ENCODE measurements at places on chromosomes 13 and 19.

GRCh38 chr13:77207943-77208342 lies 119.0 kb downstream of the MYCBP2 start:
- no peak for DNase-seq

- no peak for DNase-seq
These were observed 14.4 kb downstream of the EPS15L1 start for GRCh38 chr19:16457195-16457953.

- no peak for DNase-seq
These were observed 15.4 kb upstream of the CCNP start for GRCh38 chr19:40241809-40242384.

DNA sequence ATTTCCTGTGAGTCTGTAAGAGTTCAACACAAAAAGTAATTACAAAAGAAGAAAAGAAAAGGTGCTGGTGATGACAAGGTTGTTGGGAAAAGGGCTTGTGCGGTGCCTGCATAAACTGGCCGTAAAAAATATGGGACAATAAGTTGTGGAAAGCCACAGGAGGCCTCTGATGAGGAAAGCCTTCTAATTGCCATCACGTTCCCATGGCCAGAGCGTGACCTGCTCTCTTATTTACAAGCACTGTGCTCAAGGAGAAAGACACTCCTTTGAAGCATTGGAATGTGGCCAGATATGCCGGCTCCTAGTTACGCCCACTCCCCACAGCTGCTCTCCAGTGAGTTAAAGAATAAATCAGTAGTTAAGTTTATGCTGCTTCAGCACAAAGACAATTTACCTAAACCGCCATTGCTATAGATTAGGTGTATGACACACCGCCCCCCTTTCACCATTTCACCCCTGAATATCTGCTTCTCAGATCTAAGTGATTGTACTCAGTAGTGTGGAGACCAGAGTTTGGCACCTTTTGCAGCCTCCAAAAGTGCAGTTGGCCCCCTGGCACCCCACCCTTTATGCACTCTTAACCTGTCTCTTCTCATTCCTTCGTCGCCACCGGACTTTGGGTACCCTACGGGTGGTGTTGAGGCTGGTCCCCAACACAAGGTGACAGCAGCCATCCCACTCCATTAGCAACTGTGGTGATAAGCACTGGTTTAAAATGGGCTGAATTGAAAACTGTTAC lies 8.1 kb upstream of the PGLYRP1 start:
- no peak for DNase-seq

- no peak for DNase-seq
These were observed 40.5 kb downstream of the ACTN4 start for GRCh38 chr19:38687837-38688378.

DNA sequence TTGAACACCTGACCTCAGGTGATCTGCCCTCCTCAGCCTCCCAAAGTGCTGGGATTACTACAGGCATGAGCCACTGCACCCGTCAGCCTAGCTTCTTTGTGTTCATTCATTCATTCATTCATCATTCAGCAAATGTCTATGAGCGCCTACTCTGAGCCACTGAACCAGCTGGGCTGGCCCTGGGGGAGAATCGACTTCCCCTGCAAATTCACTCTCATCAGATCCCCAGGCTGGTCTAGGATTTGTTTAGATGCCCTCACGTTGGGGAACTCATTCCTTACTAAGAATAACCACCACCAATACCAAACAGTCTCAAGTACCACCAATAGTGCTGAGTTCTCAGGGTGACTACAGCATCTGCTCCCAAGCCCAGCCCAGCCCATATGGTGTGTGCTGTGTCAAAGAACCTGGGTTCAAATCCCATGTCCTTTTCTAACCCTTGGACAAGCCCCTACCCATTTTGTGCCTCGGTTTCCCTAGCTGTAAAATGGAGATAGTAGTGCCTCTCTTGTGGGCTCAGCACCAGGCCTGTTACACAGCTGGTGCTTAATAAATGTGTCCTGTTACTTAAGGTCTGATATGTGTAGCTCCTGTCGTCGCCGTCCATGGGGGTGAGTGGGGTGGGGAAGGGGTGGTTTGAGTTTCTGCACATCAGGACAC lies 16.8 kb downstream of the NRTN start:
- no peak for DNase-seq

DNA sequence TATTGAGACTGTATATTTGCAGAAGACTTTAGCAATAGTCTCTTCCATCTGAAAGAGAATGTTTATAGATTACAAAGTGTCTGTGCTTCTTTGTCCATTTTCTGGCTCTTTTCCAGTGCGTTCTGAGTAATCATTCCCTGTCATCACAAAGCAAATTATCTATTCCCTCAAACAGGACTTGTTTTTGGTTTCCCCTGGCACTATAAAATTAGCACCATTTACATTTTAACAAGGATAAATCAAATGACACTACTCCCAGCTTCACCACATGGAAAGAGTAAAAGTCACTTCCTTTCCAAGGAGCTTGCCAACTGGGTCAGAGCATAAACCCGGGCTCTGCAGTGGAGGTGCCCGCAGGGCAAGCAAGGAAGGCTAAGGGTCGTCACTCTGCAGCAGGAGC lies 88.1 kb downstream of the SHISA2 start:
- DNase-seq, result no peak

DNA sequence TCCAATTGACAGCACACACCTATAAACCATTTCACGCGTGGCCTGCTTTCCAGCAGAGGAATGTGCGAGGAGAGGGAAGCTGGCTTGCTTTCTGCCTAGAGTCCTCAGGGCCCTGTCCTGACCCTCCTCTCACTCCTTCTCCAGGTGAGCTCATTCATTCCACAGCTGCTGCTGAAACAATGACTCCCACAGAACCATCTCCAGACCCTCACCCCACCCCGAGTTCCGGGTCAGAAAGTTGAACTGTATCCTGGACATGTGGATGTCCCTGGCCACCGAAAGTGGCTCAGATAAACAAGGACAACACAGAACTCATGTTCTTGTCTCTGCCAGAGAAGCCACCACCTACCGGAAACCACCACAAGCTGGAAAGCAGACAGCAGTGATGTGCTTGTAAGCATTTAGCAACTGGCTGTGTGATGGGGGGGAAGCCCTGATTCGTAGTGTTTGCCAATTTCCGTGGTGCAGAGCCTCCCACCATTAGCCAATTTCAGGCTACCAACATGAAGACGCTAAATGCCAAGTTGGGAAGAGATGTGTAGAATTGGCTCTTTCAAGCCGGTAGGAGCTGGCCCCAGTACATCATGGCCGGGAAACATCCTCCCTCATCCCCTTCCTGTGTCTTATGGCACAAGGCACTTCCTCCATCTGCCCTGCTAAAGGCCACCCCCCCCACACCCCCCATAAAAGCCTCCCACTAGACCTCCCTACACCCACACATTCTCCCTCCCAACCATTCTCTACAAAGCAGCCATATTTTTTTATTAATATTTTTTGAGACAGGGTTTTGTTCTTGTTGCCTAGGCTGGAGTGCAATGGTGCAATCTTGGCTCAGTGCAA lies 5.0 kb downstream of the SYCE2 start:
- no peak for DNase-seq

DNA sequence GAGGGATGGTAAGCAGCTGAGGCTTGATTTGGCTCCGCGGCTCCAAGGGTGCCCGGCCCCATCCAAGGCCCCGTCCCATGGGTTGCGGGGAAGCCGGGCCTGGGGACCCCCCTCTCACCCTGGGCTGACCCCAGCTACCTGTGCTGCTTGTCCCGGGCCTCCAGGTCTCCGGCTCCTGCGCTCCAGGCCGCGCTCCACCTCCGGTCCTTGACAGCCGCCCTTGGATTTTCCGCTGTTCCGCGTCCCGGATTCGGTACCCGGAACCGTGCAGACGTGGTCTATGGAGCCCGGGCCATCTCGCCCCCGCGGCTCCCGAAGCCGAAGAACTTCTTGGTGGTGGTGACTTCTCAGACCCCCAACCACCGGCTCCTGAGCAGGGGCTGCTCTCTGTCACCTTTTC lies 48.3 kb upstream of the C1QTNF9B start:
- DNase-seq, result no peak

DNA sequence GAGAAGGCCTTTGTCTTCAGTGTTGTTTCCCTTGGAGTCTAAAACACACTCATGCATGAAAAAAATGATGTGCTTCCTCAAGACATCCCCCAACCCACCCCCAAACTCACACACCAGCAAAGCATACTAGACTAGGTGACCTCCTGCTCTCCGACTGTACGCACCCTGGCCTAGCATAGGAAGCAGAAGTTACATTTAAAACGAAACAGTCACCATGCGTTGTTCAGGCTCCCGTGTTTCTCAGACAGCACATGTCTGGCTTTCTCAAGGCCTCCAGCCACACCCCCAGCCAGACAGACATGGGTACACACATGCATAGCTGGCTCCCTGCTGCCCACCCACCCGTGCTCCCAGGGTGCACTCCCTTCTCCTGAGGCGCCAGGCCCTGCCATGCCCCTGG lies 28.7 kb upstream of the C1QTNF9 start:
- DNase-seq, result no peak

- no peak for DNase-seq
These were observed 411.0 kb downstream of the ZNF536 start for GRCh38 chr19:30783212-30783611.

DNA sequence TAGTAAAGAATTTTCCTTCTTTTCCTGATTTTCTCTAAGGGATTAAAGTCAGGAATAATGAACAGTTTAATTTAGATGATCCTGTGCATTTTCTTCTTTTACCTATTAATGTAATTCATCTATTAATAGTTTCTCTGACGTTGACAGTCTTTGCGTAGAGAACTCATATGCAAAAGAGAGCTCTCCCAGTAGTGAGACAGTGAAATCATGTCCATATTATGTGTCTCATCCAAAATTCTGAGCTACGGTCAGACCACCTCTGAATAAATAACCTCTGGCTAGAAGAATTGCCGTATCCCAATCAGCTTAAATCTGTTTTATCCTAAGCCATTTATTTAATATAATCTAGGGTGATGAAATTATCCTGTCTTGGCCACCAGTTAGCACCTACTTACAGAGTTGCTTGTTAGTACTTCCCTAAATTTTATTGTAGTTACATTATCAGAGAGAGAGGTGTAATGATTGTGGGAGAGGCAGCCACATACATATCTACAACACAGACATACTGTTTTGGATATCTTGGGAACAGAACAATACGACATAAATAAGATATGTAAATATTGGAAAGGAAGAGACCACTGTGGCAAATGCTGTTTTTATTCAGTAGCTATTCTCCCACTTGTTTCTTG lies 30.7 kb downstream of the PDS5B start:
- no peak for DNase-seq

GRCh38 chr19:52188822-52189734 lies 774 bp upstream of the PPP2R1A start:
- DNase-seq, result no peak

DNA sequence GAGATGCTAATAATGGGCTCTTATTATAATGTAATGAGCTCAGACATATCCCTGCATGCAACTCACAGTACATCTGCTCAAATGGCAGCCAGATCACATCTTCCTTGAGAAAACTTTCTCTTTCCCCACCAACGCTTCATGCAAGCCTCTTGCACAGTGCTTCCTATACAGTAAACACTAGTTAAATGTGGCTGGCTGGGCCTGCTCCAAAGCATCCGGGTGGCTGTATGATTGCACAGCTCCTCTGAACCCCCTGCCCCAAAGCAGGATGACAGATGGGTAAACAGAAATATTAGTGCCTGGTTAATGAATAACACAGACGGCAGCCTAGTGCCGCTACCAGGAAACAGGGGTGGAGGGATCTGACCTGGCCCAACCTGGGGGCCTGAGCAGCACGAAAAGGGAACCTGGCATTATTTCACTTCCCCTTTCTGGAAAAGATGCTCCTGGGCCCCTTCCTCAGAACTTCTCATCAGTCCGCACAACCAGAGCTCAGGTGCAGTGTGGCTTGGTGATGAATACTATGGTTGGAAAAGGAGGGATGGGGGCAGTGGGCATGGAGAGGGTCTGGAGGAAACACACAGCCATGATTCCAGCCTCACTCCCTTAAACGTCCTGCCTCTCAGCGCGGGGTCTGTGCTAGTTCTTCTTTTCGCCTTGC lies 10.8 kb downstream of the FFAR2 start:
- DNase-seq, result no peak

DNA sequence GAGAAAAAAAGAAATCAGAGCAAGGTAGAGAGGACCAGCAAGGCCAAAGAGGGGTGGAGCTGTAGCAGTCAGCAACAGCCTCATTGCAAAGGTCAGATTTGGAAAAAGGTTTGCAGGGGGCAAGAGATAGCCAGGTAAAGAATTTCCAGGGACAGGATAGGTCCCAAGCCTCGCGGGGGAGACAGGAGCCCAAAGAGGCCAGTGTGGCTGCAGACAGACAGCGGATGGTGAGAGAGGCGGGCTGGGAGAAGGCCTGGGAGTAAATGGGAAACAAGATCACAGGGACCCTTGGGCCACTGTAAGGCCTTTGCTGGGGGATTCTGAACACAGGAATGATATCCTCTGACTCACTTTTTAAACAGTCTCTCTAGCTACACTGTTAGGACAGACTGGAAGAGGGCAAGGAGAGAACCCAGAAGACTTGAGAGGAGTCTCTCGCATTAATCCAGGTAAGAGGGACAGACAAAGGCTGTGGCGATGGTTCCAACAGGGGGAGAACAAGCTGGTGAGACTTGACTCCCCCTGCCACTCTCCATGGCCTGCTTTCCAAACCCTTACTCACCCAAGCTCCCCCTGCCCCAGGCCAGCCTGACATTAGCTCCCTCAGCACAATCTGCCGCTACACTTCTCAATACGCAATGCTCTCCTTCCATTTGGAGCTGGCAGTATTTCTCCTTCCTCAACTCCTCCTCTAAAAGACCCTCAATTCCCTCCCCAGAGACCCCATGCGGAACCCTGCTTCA lies 31.8 kb downstream of the DOCK9 start:
- DNase-seq, result no peak

- no peak for DNase-seq
These were observed 39.1 kb downstream of the EFNB2 start for GRCh38 chr13:106496072-106496997.

Data from left renal cortex interstitium (tissue), 4 donors.